ENCODE measurements at places on chromosomes 6 and 20.

DNA sequence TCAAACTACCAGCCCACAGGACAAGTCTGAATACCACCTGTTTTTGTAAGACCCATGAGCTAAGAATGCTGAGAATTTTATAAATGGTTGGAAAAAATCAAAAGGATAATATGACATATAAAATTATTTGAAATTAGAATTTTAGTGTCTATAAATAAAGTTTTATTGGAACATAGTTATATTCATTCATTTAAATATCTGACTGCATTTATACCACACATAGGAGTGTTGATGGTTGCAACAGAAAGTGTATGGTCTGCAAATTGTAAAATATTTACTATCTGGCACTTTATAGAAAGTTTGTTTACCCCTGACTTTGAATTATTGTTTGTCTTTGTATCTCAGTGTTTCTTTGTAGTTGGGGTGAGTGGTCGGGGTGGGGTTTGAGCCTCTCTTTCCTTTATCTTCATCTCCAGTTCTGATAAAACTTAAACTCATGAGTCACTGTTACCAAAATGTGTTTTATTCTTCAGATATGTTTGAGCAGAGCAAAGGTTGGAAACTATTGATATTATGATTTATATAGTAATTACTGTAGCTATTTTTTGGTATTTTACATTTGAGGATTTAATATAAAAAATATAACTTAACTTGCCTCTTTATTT, 55.5 kb downstream of the CD2AP start:
- DNase-seq = no peak

DNA sequence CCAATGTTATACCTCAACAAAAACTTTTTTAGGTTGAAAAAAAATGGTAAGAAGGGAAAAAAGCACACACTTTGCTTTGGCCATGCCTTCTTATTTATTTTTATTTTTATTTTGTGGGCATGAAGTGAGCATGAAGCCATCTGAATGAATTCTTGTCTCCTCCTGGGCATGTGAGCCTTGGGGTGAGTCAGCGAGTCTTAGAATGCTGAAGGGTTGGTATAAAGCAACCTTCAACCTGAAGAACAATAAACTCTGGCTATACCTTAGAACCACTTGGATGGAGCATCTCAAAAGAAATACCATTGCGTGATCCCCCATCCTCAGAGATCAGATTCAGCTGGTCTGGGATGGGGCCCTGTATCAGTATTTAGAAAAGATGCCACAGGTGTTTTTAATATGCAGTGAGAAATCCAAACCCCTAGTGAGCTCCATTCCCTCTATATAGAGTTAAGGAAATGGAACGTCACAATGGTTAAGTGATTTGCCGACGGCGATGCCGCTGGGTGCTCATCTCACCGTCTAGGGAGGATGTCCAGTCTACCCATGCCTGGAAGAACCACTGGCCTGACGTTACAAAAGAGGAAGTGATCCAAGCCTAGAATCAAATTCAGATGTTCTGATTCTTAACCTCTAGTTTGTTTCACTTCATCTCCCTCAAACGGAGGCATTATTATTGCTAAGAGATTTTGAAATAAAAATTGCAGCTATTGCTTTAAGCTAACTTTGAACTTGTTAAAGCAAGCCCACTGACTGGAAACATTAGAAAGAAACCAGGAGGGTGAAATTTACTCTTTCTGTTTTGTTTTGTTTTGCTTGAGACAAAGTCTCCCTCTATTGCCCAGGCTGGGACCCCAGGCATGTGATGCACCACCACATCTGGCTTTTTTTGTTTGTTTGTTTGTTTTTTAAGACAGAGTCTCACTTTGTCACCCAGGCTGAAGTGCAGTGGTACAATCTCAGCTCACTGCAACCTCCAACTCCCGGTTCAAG, 67.1 kb downstream of the EDN1 start:
- no peak for DNase-seq

DNA sequence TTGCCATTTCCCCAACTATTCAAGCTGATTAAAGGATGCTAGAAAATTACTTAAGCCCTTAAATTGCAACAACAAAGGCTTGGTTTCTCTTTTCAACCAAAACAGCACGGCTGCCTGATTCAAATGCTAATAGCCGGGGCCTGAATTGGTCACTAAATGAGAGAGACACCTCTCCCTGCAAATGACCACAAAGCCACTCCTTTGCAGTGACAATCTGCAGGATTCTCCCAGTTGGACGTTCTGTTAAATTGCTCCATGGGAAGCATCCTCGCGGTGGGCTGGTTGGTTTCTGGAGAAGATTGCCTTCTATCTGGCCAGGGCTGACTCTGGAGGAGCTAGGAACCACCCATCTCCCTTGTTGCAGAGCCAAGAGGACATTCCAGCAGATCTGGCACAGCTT, 29.7 kb upstream of the TBXT start:
- DNase-seq = no peak

- no peak for DNase-seq
These were observed 54.2 kb downstream of the BCAS4 start for GRCh38 chr20:50848846-50849673.

DNA sequence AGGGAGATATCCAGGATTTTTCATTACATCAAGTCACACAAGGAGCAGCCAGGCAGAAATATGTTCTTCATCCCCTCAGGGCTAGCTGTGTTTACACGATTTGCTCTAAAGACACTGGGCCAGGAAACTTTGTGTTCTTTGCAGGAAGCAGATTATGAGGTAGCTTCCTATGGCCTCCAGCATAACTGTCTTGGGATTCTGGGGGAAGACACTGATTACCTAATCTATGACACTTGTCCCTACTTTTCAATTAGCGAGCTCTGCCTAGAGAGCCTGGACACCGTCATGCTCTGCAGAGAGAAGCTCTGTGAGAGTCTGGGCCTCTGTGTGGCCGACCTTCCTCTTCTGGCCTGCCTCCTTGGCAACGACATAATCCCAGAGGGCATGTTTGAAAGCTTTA, 11.2 kb downstream of the FAM120B start:
- DNase-seq = no peak

GRCh38 chr6:36358226-36358915, 21.7 kb upstream of the BNIP5 start:
- no peak for DNase-seq

- DNase-seq = no peak
These were observed at the start of gene PTCHD4 for GRCh38 chr6:48111143-48111506. Gene PTCHD4 (minus strand): TSS chr6:48111197. CDS start chr6:48068957, 42,240 bp downstream.
